ENCODE measurements at places on chromosomes 4 and X.

DNA sequence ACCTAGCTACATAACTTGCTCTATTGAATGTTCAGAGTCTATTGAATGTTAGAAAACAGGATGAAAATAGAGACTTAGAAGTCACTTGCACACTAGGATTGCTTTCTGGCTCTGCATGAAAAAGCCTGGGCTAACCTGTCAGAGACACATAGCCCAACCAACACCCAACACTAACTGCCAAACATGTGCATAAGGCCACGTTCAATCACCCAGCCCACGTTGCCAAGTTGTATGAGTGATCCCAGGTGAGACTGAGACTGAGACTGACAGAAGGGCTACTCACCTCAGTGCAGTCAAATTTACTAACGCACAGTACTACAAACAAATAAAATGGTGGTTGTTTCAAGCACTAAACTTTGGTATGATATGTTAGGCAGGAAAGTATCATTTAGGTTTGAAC, 61.0 kb downstream of the LDB2 start:
- DNase-seq: no peak

GRCh38 chrX:18210470-18210869, 10.2 kb downstream of the BEND2 start:
- no peak for DNase-seq

GRCh38 chr4:140151699-140152012, 2.3 kb downstream of the MAML3 start:
- DNase-seq: peak; percentile 78

- no peak for DNase-seq
These were observed 5.9 kb upstream of the FAM184B start for GRCh38 chr4:17787315-17787714.

GRCh38 chr4:86614865-86615264, 20.8 kb downstream of the PTPN13 start:
- no peak for DNase-seq

GRCh38 chrX:139086246-139086645, 374.7 kb upstream of the FGF13 start:
- no peak for DNase-seq

GRCh38 chr4:37243051-37243450, 1.5 kb upstream of the NWD2 start:
- peak; percentile 2 for DNase-seq

- no peak for DNase-seq
These were observed 88.3 kb downstream of the SLC34A2 start for GRCh38 chr4:25743971-25744370.

GRCh38 chr4:156195914-156196313, 242.2 kb upstream of the CTSO start:
- no peak for DNase-seq

- no peak for DNase-seq
These were observed 47.8 kb upstream of the CLNK start for GRCh38 chr4:10732235-10732913.

DNA sequence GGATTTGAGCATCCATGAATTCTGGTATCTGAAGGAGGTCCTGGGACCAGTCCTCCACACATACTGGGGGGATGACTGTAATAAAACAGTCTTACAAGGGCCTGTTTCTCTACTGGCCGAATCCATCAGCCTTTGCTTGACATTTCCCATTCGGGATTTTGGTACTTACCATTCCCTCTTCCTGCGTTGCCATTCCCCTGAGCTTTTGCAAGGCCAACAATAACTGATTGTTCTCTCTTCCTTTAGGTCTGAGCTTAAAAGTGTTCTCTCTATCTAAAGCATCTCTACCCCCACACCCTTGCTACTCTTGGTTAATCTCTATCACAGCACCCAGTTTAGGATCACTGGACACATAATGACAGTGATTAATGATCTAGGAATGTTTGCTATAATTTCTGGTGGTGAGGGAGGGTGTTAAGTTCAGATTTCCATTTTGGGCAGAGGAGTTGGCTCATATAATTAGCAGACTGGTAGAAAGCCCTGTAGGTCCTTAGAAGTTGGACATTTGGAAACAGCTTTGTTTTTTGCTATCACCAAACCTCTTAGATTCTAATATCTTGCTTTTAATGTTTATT, 29.4 kb downstream of the TMA16 start:
- DNase-seq: no peak

- DNase-seq: no peak
These were observed 92.0 kb downstream of the PJA1 start for GRCh38 chrX:69073241-69073640.

DNA sequence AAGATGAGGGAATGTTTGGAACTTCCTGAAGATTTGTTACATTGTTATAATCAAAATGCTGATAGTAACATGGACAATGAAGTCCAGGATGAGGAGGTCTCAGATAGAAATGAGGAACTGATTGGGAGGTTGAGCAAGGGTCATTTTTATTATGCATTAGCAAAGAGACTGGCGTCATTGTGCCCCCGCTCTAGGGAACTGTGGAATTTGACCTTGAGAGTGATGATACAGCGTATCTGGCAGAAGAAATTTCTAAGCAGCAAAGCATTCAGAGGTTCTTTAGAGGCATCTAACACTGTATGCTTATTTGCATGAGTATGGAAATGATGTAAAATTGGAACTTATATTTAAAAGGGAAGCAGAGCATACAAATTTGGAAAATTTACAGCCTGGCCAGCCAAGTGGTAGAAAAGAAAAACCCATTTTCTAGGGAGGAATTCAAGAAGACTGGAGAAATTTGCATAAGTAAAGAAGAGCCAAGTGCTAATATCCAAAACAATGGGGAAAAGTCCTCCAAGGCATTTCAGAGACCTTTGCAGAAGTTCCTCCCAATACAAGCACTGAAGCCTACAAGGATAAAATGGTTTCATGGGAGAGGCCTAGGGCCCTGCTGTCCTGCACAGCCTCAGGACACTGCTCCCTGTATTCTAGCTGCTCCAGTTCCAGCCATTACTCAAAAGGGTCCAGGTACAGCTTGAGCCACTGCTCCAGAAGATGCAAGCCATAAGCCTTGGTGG, 483.0 kb upstream of the NDST4 start:
- no peak for DNase-seq

DNA sequence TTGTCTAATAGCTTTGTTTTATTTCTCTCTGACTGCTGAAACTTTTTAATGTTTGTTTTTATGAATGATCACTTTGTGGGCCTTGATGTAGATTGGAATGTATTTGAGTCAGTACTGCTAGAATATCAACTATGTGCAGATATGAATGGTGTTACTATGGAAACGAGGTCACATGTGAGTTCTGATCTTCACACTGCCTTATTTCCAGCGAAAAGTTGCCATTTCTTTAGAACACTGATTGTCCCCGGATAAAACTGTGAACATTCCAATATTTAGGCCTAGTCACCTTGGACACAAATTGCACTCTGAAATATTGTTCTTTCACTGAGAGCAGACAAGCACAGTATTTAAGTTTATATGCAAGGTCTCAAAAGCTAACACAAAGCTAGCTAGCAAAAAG, 27.2 kb upstream of the MAGED1 start:
- DNase-seq: no peak

DNA sequence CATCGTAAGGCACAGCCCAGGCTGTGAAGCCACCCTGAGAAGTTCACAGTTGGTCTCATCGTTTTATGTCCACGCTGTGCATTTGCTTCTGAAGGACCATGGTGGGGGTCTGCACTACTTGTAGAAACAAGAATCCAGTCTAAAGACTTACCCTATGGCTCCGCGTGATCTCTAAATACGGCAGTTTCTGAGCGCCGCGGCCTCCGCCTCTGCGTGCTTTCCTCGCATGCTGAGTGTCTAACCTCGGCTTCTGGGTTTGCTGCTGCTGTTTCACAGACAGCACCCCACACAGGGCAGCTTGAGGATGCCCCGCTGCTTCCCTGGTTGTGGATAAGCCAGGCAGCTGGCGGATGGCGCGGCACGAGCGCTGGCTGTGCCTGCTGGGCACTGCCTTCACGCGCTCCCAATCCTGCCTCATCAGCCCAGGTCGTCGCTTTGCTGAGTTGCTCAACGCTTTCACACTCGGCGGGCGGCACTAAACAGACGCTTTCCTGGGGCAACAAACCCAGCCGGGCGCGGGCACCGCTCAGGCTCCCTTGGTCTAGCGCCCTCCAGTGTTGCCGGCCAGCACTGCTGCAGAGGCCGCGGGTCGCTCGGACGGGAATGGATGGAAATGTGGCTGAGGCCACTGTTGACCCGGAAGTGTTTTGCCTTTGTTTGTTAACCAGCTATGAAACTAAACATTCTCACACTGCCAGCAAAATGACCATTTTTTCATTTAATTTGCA, 39.2 kb downstream of the FGFRL1 start:
- no peak for DNase-seq

- DNase-seq: peak; percentile 53
These were observed 177.4 kb upstream of the SCML1 start for GRCh38 chrX:17559728-17560379.

DNA sequence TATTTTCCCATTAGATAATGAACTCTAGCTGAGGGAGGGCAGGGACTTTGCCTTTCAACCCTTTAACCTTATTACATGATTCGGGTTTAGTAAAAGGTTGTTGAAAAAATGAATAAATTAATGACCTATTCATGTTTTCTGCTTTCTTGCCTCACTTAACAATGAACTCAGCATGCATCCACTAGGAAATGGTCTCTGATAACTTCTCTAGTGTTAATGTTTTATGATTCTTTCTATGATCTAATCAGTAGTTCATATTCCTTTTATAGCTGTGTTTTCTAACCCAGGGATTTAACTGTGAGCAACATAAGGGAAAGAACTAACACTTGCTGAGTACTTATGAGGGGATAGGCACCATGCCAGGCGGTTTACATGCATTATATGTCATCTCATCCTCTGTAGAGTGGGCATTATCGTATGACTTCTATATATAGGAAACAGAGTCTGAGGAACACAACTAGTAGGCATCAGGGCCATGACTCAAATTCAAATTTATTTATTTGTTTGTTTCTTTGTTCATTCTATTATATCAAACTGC, 236.7 kb upstream of the MAB21L2 start:
- DNase-seq: no peak

DNA sequence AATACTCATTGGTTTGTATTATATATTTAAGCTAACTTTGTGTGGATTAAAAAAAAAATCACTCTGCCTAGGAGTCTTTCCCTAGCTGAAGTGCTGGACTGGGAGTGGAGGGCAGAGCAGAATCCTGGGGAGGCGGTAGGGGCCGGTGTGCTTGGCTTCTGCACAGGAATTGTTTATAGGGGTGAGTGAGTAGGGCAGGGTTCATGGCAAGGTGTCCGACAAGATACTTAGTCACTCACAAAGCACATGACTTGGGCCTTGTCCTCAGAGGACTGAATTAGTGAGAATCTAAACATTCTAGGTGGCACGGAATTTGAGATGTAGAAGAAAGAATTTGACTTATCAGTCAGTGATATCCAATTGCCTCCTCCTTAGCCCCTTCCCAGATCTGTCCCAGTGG, 32.2 kb downstream of the FNIP2 start:
- DNase-seq: no peak

DNA sequence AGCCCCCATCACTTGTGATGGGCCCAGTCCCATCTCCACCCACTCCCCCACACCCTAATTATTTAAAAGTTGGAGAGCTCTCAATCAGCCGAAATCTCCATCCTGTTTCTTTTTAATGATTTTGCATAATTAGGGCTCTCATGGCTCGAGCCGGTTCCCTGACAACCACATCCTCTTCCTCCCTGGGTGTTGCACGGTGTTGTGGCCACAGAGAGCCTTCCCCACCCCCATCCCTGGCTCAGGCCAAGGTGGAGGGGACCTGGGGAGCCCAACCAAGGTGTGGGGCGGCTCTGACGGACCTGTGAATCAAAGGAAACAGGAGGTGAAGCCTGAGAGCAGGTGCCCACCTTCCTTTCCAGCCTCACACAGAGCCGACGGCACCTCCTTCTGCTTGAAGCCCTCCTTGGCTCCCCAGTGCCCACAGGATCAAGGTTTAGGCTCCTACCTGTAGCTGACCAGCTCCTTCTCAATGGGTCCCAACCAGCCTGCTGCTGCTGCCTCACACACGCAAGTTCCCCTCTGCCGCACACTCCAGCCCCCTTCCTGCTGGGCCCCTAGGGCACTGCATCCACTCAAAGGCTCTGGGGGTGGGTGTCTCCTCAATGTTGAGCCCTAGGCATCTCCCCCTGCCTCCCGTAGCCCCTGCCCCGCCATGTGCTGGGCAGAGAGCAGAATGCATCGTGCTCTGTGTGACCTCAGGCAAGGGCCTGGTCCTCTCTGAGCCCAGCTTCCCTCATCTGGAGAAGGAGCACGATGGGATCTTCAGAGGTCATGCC, 68.7 kb downstream of the WFS1 start:
- no peak for DNase-seq

DNA sequence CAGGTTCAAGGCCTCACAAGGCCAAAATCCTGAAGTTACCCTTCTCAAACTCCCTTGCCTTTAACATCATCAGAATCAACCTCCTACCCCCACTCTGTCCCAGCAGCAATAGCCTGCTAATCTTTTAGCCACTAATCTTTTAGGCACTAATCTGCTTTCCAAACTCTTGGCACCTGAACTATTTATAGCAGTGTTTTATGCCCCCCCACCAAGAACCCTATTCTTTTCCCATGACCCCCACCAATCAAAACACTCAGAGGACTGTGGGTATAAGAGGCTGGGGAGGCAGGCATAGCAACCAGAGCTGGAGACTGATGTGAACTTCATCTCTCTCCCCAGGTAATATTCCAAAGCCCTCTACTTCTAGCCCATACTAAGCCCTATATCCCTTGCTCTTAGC, at the start of gene ARR3:
Gene ARR3 (plus strand): TSS at position 301 of the 400 bp plus-strand sequence. CDS start 1,052 bp downstream, outside the sequence.
- no peak for DNase-seq

- no peak for DNase-seq
These were observed 199.8 kb upstream of the WDFY3 start for GRCh38 chr4:85166318-85166717.

- DNase-seq: no peak
These were observed 34.6 kb downstream of the NBDY start for GRCh38 chrX:56763556-56764152.

GRCh38 chr4:152581536-152582160, 45.8 kb upstream of the FBXW7 start:
- no peak for DNase-seq

GRCh38 chrX:74132280-74132679, 171.7 kb upstream of the ZCCHC13 start:
- DNase-seq: no peak

Data from Calu3 (cell line).